ENCODE measurements at places on chromosomes 16 and 17.

- no peak for DNase-seq
These were observed 19.0 kb downstream of the IGF2BP1 start for GRCh38 chr17:49015924-49016774.

DNA sequence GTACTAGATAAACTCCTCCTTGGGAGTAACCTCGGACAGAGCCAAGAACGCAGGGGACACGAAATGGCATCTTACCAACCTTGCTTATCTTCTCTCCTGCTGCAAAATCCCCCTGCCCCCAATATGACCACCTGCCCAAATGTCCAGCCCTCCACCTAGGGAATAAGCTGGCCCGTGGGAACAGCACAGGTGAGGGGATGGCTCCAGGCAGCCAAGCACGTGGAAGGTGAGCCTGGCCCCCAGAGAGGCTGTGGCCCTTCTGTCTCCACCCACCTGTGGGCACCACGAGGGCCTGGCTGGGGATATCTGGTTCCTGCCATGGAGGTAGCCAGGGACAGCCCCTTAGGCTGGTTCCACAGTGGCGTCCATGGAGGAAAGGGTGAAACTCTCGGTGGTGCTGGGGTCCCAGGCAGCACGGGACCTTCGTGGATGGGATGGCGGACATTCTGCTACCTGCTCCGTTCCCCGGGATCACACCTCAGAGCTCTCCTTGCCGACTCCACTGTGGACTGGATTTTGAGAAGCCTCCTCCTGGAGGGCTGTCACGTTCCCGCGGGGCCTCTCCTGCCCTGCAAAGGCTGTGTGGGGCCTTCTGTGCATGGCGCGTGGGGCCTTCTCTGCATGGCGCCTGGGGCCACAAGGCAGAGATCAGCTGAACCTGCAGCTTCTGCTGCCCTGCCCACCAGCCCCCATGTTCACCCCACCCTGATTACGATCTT, 388.5 kb upstream of the TNRC6C start:
- DNase-seq, result no peak

- no peak for DNase-seq
These were observed 4.7 kb downstream of the KCTD5 start for GRCh38 chr16:2686912-2687507.

GRCh38 chr17:55545806-55546205, 34.6 kb upstream of the SMIM36 start:
- DNase-seq, result no peak

- DNase-seq, result peak; percentile 71
These were observed 55.0 kb upstream of the GSE1 start for GRCh38 chr16:85557971-85558657.
